ENCODE measurements at places on chromosomes 11 and 22.

DNA sequence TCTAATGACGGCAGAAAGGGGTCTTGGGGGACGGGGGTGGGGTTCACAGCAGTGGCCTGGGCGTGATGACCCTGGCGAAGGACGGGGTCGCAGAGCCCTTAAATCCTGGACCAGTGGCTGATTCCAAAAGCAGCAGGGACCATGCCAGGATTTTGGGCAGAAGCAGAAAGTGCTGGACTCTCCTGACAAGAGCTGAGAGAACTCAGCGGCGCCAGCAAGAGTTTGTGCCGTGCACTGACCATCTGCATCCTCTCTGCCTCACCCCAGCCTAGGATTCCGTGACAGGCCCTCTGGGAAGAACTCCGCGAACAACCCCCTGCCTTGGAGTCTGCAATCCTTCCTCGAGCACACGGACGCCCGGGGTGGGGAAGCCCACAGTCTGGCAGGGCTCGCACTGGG, 644 bp upstream of the NDUFV1 start:
- DNase-seq, result no peak

DNA sequence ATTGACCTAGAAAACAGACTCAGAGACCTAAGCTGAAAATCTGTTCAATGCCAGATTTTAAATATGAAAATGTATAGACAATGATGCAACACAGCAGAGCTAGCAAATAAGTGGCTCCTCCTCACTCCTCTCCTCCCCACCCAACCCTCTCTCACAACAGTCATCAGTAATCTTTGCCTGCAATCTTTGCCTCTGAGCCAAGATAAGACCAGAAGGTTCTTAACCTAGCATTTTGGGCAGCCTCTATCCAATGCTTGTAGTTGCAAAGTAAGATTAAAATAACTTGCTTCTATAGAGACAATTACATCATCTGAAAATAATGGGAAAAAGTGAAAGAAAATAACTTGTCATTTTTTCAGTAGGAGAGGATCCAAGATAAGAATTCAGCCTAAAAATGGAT, 117.3 kb downstream of the PARVA start:
- no peak for DNase-seq

DNA sequence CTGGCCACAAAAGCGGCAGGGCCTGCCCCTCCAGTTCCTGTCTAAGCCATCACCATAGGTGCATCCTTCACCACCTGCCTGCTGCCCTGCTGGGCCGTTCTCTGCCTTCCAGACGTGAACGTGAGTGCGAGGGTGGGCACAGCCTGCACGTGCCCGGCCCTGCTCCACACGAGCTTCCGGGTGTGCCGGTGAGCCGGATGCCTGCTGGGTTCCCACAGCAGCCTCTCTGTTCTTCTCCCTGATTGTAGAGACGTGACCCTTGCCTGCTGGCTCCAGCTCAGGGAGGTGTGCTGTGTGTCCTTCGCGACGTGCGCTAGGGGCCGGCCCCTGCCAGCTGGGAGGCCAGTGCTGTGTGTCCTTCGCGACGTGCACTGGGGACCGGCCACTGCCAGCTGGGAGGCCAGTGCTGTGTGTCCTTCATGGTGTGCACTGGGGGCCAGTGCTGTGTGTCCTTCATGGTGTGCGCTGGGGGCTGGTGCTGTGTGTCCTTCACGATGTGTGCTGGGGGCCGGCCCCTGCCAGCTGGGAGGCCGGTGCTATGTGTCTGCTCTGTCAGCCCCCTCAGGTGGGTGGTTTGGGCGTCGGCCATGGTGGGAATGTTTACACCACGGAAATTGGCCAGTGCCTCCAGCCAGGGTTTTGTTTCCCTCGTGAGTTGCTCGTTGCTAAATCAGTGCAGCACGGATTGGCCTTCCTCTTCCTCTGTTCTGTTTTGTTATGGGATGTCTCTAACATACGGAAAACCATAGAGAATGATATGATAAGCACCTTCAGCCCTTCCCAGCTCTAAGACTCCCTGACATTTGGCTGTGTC, 35.4 kb upstream of the BRSK2 start:
- DNase-seq, result no peak

DNA sequence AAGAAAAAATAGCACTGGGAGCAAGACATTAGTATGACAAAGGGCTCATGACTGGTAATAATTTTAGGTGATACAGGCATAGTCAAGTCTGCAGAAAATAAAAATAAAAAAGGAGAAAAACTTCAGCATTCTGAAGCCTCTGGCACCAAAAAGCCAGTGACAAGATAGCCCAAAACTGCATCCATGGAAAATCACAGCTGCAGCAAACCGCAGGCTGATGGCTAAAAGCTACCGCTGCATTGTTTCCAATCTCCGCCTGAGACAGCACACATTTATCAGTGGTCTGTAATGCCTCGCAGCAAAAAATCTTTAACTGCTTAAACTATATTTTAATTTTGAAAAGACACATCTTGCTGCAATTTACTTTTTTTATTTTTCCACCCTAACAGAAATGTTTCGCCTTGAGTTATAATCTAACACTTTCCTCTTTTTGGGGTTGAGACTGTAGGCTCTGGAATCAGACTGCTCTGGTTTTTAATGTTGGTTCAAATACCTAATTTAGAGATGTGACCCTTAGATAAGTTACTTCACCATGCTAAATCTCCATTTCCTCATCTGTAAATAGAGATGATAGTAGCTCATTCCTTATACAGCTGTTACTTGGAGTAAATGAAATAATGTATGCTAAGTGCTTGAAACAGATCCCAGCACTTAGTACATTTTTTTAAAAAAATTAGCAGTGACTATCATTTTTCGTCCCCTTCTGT, 42.0 kb upstream of the FIBIN start:
- no peak for DNase-seq

DNA sequence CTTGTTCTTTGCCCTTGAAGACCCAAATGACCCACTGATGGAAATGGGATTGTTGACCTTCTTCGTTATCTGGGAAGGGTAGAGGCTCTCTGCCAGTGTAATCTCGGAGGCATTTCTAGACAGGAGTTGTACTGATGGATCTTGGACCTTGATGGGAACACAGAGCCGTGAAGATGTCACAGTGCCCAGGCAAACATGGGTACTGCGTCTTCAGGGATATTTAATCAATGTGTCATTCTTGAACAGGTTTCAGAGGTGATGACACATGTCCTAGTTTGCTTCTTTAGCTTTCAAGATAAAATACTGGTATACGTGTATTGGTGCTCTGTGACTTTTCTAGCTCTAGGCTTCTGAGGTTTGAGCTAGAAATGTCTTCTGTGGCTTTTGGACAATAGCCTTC, 6.2 kb downstream of the LDLRAD3 start:
- no peak for DNase-seq

- no peak for DNase-seq
These were observed 70.2 kb downstream of the MED15 start for GRCh38 chr22:20577549-20577975.

GRCh38 chr11:326842-327580, 6.4 kb upstream of the IFITM3 start:
- DNase-seq, result peak; percentile 85

- no peak for DNase-seq
These were observed 77.9 kb upstream of the OR5AK2 start for GRCh38 chr11:56910785-56911184.

DNA sequence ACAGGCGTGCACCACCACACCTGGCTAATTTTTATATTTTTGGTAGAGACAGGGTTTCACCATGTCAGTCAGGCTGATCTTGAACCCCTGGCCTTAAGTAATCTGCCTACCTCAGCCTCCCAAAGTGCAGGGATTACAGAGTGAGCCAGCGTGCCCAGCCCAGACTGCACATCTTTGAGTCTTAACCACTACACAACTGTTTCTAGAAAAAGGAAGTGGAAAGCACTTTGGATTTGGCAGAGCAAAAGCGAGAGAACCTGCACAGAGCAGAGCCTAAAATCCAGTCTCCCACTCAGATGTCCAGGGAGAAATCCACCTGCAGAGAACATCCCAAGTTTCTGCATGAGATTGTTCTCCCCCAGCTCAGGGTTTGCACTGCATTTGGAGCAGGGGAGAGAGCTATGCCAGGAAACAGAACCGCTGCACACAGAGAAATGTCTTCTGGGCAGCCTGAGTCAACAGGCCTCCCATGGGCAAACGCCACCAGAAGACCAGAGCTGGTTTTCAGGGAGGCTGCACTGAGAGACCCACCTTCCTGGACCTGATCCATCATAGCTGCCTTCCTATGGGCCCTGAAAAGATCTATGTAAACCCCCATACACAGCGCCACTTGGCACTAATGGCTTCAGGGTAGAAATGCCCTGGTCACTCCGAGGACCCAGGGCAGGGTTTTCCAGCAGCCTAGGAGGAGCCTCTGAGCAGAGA, 54.0 kb downstream of the RPUSD4 start:
- no peak for DNase-seq

DNA sequence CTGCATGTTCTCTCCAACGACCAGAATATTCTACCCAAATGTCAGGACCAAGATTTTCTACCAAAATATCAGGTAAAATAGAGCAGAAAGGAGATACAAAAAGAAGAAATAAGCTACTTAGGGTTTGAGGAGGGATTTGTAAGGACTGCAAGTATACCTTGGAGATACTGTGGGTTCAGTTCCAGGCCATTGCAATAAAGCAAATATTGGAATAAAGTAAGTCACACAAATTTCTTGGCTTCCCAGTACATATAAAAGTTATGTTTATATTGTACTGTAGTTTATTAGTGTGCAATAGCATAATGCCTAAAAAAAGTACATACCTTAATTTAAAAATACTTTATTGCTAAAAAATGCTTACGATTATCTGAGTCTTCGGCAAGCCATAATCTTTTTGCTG, 34.1 kb downstream of the CCDC15 start:
- DNase-seq, result no peak

DNA sequence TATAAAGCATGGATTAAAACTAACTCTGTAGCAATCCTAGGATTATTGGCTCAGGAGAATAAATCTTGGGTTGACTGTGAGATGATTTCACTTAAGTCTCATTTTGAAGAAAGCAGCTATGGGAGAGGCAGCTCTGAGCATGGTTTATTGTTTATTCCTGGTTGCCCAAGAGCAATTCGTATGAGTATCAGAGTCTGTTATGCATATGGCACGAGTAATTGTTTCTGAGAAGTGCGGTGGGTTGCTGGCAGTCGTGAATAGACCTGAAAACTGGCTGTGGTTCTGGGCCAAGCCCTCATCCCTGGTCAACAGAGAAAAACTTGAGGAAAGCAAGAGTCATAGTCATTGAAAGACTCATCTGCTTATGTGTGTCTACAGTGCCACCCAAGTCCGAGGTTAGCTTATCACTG, 26.8 kb downstream of the DIXDC1 start:
- DNase-seq, result no peak

GRCh38 chr11:36683818-36684217, 85.8 kb upstream of the RAG2 start:
- DNase-seq, result no peak

DNA sequence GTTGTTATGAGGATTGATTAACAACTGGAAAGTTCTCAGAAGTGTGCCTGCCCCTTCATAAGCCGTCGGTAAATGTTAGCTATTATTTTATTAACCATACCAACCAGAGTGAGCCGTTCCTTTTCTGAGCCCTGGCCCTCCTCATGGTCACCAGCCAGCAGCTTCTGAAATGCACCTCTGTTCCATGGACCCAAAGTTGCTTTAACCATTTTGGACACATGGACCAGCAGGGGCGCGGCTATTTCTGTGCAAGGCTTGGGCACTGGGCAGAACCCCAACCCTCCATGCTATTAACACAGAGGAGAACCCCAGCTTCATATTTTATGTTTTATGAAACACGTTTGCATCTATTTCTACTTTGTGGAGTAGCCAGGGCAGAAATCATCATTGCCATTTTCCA, 18.6 kb upstream of the SCGB1A1 start:
- no peak for DNase-seq

DNA sequence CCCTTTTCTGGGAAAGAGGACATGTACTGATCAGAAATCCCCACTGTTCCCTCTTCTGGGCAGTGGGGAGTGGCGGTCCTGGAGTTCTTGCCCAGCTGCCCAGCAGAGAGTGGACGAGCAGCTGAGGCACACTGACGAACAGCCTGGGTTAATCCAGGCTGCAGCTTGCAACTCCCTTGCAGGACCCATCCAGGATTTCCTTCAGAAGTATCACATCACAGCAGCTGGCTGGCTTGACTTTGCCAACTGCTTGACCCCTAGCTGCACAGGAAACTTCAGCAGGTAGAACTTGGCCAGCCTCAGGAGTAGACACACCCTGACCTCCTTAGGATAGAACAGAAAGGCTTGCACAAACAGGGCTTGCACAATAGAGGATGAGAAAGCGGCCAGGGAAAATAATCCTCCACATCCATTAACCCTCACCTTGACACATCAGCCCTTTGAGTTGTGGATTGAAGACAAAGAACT, 27.9 kb upstream of the FZD4 start:
- DNase-seq, result no peak

- no peak for DNase-seq
These were observed 31.1 kb downstream of the SMCO4 start for GRCh38 chr11:93512073-93512475.

- no peak for DNase-seq
These were observed 18.5 kb upstream of the LRRC10B start for GRCh38 chr11:61489833-61490721.

GRCh38 chr22:26979294-26979693, 321.9 kb downstream of the MIAT start:
- DNase-seq, result no peak

DNA sequence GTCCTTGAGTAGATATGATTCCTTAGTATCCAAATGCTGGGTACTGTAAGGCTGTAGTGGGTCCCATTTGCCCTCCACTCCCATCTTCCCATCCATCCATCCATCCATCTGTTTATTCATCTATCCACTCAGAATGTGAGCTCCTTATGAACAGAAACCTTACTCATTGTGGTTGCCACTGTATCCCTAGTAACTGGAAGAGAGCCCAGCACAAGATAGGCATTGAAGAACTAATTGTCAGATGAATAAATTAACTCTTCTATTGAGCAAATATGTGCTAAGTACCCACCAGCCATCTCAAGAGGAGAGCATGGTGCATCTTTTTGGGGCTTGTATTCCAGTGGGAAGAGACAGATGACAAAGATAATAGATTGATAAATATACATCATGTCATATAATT, 86.4 kb upstream of the SEZ6L start:
- DNase-seq, result no peak

- DNase-seq, result no peak
These were observed 9.4 kb downstream of the TTLL1 start for GRCh38 chr22:43079742-43080141.

GRCh38 chr11:77359481-77359880, 58.0 kb upstream of the GDPD4 start:
- no peak for DNase-seq

- DNase-seq, result no peak
These were observed 21.1 kb upstream of the TENM4 start for GRCh38 chr11:79461666-79462645.

DNA sequence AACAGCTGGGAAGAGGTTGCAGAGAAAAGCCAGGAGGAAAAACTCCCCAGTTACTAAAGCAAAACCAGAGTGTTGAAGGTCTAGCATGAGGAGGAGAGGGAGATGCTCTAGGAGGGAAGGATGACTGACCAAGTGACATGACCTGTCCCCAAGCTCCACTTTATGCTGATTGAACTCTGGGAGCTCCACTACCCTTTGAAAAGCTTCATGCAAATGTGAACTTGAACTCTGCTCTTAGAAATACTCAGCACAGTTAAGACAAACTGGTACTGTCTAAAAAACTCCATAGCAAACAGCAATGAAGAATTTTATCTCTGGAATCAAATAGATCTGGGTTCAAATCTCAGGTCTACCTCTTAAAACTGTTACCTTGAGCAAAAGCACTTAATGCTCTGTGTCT, 14.5 kb upstream of the POU2AF1 start:
- no peak for DNase-seq

GRCh38 chr11:85953491-85954143, 98.4 kb downstream of the CCDC83 start:
- DNase-seq, result no peak

GRCh38 chr11:122723576-122723975, 68.1 kb downstream of the UBASH3B start:
- DNase-seq, result no peak

GRCh38 chr11:42593441-42593840, 718.4 kb upstream of the API5 start:
- no peak for DNase-seq

All from CD4-positive, alpha-beta T cell treated with Interleukin-21 for 1 hour (primary cell).